ENCODE measurements at places on chromosomes 4 and X.

GRCh38 chr4:152220201-152220666 lies 315.7 kb downstream of the FBXW7 start:
- DNase-seq = no peak

GRCh38 chr4:141046255-141046654 lies 87.0 kb downstream of the RNF150 start:
- DNase-seq = no peak

GRCh38 chr4:38279077-38279476 lies 318.9 kb downstream of the PTTG2 start:
- DNase-seq = no peak

DNA sequence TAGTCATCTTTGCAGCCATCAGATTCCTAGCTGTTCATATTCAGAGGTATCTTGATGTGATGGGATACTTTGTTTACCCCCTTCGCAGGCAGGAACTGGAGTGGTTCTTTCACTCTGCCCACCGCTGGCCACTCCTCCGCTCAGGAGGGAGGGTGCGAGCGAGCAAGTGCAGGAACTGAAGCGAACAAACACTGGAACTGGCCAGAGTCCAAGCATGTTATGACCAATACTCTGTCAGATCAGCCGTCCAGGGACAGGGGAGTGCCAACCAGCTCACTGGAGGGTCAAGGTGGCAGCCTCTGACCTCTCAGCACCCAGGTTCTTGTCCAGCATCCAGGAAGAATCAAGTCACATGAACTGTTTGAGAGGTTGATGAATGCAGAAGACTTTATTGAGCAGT lies 18.0 kb upstream of the MANBA start:
- DNase-seq = no peak

DNA sequence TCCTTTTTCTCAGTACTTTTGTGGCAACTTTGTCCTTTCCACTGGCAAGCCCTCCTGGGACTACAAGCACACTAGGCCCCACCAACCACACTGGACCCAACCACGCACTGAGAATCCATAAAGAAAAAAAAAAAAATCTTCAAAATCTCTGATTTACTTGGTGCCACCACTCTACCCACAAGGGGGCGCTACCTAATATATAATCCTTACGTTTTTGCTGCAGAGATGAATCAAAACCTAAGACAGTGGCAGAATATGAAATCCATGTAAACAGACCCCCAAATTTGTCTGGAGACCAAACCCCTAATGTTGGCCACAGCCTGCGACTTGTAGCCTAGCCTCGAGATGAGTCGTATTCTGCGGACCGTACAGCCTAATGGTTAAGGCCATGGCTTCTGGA lies 63.5 kb upstream of the ARHGAP36 start:
- peak; percentile 11 for DNase-seq

DNA sequence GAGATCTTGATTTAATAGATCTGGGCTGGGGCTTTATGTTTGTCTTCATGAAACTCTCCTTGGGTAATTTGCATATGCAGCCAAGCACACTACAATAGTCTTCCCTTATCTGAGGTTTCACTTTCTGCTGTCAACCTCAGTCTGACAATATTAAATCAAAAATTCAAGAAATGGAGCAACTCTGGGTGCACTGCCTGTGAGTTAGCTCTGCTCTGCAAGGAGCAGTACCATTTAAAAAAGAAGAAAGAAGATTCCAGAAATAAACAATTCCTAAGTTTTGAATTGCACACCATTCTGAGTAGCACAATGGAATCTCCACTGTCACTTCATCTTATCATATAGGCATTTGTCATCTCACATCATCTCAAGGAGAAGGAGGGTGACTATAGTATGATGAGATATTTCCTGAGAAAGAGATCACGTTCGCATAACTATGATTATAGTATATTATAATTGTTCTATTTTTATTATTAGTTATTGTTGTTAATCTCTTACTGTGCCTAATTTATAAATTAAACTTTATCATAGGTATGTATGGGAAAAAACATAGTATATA lies 9.4 kb downstream of the FNIP2 start:
- DNase-seq = no peak

GRCh38 chrX:73964579-73964978 lies 339.4 kb upstream of the ZCCHC13 start:
- DNase-seq = no peak

- no peak for DNase-seq
These were observed 1.8 kb downstream of the PRSS12 start for GRCh38 chr4:118350961-118351360.

DNA sequence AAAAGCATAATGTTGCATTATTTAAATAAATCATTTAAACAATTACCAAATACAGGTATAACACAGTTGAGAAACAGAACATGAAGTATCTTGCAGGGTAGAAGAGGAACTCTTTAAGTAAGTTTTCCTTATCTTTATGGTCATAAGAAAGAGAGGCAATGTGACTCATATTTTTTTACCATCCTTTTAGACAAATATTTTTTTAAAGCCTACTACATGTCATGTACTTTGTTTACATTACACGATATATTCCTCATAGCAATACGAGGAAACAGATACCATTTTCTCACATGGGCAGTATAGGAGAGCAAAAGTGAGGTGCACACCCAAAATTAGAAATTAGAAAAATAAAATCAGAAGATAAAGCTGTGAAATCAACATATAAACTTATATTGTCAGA lies 49.3 kb upstream of the EPHA5 start:
- DNase-seq = no peak

- DNase-seq = no peak
These were observed 328.2 kb upstream of the NR3C2 start for GRCh38 chr4:148770377-148770776.

- DNase-seq = no peak
These were observed 131.8 kb upstream of the MAD2L1 start for GRCh38 chr4:120198411-120198810.

DNA sequence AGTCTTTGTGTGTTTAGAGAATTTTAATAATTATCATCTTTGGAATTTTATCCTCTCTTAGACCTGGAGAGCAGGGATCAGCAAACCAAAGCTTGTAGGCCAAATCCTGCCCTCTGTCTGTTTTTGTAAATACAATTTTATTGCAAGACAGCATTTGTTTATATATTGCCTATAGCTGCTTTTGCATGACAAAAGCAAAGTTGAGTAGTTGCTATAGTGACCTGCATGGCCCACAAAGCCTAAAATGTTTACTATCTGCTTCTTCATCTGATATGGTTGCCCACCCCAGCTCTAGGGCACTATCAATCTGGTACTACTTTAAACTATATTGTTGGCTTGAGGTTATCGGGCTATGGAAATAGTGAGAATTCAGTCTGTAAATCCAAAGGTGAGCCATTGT lies 80.3 kb downstream of the GPAT3 start:
- no peak for DNase-seq

GRCh38 chrX:133681421-133681820 lies 266.1 kb upstream of the GPC4 start:
- DNase-seq = no peak

DNA sequence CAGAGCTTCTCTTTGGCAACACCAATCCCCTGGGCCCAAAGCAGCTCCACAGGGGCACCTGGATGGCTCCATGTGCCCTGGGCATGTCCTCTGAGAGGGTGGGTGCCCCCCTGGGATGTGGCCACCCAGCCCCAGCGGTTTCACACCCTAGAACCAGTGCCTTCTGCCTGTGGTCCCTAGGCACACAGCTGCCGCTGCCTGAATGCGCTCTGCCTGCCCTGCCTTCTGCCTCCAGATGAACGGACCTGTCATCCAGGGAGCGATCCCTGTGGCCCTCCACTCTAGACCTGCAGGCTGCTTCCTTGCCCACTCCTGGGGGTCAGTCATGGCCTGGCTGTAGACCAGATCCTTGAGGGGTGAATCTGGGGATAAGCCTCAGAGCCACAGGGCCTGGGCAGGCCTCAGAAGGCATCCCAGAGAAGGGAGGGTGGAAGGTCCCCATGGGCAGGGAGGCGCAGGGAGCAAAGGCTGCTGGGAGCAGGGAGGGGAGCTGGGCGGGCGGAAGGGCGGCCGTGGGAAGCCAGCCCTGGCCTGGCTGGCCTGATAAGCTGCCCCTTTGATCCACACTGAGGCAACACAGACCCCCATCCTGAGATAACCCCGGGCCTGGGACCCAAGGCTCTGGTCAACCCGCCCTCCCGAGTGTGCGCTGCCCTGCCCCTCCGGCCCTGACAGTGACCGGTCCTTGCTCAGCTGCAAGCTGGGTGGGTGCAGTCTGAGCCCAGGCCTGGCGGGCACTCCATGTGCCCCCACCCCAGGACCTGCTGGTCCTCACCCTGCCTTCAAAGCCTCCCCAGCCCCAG lies 8.1 kb upstream of the FGFR3 start:
- DNase-seq = no peak

DNA sequence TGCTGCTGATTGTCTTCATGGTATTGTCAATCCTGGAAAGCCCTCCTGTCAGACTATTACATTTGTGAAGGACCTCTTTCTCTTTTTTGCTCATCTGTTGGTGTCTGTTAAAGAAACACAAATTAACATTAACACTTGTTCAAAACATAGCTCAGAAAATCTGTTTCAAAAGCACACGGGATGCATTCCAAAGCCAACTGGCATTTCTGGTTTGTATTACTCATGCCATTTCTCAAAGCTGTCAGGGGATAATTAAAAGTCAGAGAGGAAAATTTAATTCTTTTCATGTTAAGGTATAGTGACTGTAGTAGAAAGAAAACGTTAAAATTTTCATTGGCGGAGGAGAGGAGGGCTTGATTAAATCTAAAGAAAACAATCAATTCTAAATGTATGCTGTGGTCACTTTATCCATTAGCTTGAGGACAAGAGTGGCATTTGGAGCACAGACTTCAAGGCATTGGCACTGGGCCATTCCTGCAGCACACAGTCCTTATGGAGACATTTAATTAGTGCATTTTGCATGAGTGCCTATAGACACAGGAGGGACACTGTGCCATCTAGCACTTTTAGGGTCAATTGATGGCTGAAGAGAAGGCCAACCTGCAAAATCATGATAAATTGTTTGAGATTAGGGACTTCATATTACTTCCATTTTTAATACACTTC lies 21.2 kb upstream of the GLRA2 start:
- DNase-seq = no peak
